ENCODE measurements at places on chromosomes 4 and X. TPM values are rescaled to one million over a fixed set of nuclear protein-coding genes. Genes with fewer than 3 reads are reported as not detected.

TCEAL6 gene
- total RNA-seq, result not detected

ZXDB gene
- total RNA-seq, result 6.8 TPM

GRCh38 chrX:78377186-78377585 lies 49.8 kb upstream of the CYSLTR1 start:
- no peak for DNase-seq

- DNase-seq, result no peak
These were observed 7.3 kb upstream of the SEL1L3 start for GRCh38 chr4:25870081-25870480.

PCDH19 gene
- total RNA-seq, result 33.3 TPM

TRPC5OS gene
- not detected for total RNA-seq

- DNase-seq, result no peak
These were observed 97.1 kb upstream of the SH3RF1 start for GRCh38 chr4:169367826-169368225.

CHST7 gene
- total RNA-seq, result 1.9 TPM

- peak; percentile 46 for DNase-seq
These were observed at the start of gene IL1RAPL2 for GRCh38 chrX:104565791-104566680. Gene IL1RAPL2 (plus strand): TSS chrX:104566199.

ARHGAP4 gene
- 10.2 TPM for total RNA-seq

DNA sequence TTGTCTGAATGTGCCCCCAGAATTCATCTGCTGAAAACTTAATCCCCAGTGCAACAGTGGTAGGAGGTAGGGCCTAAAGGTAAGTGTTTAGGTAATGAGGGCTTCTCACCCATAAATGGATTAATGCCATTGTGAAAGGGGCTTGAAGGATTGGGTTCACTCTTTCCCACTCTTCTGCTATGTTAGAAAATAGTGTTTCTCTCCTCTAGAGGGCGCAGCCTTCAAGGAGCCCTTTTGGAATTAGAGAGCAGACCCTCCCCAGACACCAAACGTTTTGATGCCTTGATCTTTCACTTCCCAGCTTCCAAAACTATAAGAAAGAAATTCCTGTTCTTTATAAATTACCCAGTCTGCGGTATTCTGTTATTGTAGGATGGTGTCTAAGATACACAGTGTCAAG lies 706.4 kb downstream of the SMARCA1 start:
- peak; percentile 13 for DNase-seq

PNCK gene
- 9.4 TPM for total RNA-seq

DNA sequence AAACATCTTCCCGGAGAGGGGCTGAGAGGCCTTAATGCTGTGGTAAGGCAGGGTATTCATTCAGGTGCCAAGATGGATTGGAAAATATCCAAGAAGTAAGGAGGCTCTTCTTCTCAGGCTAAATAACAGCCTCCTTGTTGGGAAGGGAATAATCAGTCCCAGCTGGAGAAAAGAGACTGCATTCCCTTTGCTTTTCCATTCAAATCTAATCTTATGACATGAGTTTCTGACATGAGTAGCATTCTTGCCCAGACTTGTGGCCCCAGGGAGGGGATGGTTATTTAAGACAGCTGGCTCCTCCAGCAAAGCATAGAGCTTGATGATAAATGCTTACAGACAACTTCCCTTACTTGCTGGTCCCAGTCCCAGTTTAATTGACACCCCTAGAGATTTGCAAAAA lies 98.3 kb downstream of the DCLK2 start:
- DNase-seq, result no peak

DNA sequence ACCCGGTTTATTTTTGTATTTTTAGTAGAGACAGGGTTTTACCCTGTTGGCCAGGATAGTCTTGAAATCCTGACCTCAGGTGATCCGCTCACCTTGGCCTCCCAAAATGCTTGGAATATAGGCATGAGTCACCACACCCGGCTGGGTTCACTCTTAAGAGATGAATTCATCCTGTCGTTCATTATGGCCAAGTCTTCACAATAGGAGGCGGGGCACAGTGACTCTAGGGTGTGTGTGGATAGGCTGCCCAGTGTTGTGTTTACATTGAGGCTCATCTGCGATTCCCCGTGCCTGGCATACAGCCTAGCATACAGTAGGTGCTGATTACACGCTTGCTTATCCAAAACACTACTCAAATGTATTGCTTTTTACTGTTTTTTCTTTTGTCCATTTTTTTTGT lies 41.3 kb upstream of the IGFBP7 start:
- no peak for DNase-seq

DNA sequence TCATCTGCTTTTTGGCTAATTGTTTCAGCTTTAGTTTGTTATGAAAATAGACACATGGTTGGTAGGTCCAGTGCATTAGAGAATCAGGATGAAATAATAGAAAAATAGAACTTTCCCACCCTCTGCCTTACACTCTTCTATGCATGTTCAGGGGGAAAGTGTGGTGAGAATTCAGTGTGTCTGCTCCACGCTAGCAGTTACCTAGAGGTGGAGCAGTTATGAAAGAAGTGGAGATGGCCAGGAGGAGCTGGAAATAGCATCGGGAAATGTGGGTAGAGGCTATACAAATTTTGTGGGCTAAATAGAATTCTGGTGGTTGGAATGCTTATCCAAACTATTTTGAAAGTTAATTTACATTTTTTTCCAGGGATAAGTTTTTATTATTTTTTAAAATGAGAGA lies 91.4 kb upstream of the MAD2L1 start:
- DNase-seq, result no peak

KIF4A gene
- total RNA-seq, result 58.5 TPM

- DNase-seq, result no peak
These were observed 307.6 kb upstream of the NOCT start for GRCh38 chr4:138707746-138708677.

DNA sequence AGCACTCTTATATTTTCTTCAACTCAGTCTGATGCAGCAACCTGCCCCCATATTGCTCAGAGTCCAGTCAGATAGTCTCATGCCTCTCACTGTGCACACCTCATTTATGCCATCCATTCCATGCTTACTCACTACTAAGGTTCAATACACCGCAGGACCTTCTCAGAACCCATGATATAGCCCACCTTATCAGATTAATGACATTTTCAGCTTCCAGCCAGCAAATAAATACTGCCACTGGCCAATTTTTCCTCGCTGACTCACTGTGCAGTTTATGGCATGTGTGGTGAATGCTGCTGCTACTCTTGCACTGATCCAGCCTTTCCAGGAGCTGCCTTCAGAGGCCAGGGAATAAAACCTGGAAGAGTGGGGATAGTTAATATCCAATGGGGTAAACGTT lies 380.6 kb upstream of the SPOCK3 start:
- no peak for DNase-seq

GRCh38 chr4:117425636-117426035 lies 340.3 kb upstream of the TRAM1L1 start:
- DNase-seq, result no peak

TMPRSS11A gene
- not detected for total RNA-seq

DNA sequence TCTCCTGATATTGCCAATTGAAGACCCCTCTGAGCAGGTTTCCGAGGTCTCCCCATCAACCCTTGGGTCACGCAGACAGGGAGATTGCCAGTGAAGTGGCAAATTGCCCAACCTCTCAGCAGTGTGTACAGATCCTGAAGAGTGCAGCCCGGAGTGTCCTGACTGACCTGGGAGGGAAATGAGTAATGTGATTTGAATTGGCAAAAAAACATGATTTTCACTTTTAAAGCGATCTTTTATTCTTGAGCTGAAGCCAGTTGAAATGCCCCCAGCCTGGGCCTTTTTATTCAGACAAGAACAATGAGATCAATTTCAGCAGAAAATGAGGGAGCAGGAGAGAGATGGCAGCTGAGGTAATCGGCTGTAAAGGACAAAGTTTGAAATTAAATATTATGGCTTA lies 401.8 kb downstream of the RAPGEF2 start:
- DNase-seq, result no peak

DNA sequence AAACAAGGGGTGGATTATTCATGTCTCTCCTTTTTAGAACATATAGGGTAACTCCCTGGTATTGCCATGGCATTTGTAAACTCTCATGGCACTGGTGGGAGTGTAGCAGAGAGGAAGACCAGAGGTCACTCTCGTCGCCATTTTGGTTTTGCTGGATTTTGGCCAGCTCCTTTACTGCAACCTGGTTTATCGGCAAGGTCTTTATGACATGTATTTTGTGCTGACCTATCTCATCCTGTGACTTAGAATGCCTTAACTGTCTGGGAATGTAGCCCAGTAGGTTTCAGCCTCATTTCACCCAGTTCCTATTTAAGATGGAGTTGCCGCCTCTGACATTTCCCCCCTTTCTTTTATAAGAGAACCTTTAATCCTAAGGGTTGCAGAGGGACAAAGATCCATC lies 45.8 kb downstream of the MGST2 start:
- DNase-seq, result no peak

PPP2R2C gene
- 0.35 TPM for total RNA-seq

DNA sequence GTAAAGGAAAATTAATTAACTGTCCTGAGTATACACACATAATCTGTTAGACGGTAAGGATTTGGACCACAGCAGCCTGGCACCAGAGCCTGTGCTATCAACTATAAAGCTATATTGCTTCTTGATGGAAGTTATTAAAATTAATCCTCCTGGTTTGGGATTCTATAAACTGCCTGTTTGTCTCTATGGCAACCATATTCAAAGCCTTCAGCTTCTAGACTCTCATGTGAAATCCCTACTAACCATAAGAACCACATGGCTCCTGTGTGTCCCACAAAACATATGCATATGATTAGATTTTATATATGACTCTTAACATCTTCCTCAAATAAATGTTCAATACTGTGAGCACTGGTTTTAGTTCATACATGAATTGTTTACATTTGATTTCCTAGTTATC lies 380.8 kb downstream of the ANKRD50 start:
- no peak for DNase-seq

GRCh38 chr4:38532908-38533499 lies 131.0 kb upstream of the KLF3 start:
- no peak for DNase-seq

HMX1 gene
- total RNA-seq, result 1.1 TPM

- no peak for DNase-seq
These were observed 72.6 kb upstream of the CD99 start for GRCh38 chrX:2618516-2618915.

DNA sequence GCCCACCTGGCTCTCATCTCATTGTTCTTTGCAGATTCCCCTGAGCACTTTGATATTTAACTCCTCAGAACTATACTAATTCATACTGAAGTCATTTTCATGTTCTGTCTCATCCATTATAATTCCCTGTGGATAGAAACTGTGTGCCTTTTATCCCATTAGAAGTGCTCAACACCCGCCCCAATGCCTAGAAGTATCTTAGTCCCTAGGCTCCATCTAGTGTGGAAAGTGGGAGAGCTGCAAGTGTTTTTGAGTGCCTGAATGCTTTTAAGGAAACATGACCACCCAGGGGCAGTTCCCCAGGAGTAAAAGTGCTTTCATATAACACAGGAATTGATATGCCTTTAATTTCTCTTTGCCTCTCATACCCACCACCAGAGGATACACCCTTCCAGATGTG lies 117.0 kb downstream of the CHRDL1 start:
- DNase-seq, result no peak

DNA sequence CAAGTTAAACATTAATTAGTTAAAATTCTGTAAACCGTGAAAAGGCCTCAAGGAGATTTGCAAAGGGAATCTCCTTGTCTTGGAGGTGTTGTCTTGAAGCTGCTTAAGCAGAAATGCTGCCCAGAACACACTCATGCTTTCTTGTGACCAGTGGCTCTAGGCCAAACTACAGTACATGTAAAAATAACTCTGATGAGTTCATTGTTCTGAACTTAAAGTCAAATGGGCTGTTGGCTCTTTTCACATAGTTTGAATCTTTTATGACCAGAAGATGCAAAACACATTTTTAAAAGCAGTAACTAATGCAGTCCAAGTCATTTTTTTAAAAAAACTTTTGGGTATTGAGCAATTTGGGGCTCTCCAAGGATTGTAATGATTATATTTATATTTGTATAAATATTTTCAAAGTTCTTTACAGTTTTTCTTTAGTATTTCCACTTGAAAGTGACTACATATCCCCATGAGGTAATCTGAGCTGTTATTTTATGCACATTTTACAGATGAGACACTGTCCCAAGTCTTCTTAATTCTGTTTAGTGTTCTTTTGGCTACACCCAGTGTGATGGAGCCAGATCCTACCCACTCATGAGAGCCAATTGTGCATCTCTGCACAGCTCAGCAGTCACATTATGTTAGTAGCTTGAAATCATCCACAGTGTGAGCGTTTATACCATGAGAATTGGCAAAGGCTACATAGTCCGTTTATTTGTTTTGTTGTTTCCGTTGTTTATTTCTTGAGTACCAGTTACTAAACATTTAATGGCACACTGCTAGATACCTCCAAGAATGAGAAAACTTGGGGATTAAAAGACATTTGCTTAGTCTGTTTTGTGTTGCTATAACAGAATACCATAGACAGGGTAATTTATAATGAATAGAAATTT lies 112.8 kb upstream of the ATXN3L start:
- no peak for DNase-seq

HERC6 gene
- total RNA-seq, result 0.59 TPM

DNA sequence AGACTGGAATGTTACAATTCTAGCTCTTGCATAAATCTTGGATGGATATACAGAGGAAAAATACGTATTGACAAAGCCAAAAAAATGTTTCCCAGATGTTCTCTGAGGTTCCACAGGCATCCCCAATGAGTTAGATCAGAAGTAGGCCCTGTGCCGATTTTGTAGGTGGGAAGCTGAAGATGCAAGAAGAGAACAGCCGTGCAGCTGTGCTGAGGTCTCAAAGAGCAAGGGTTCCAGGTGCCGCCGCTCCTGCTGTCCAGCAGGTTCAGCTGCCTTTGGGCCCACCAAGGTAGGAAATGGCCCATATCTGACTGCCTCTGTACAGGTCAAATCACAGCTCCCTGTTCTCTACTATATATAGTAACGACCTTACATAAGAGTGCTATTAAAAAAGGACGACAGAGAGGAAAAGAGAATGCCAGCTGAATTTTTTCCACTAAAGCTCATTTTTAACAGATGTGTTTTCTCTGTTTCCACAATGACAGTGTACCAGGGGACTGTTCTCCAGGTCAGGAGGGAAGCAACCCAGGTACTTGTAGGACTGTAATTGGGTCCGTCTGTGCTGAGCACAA lies 155.6 kb downstream of the CBR4 start:
- DNase-seq, result no peak

PRRG3 gene
- 2.9 TPM for total RNA-seq

- DNase-seq, result no peak
These were observed 192.0 kb upstream of the LNX1 start for GRCh38 chr4:53783208-53783859.

- DNase-seq, result no peak
These were observed 29.9 kb downstream of the ELF2 start for GRCh38 chr4:139146926-139147629.

STARD8 gene
- total RNA-seq, result 1.8 TPM

DNA sequence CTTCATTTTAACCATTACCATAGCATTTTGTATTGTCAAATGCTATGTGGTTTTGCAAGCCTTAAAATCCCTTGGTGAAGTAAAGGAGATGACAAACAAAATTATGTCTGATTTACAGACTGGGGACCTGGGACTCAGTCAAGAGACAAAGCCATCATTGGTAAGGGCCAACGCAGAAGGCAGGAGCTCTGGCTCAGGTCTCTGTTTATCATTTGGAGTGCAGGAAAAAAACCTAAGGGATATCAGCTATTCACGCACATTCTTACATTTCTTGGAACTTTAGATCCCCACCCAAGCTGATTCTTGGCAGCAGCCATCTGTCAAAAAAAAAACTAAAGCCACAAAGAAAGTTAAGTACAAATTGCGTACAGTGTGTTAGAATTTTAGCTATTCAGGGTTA lies 731.9 kb downstream of the STPG2 start:
- no peak for DNase-seq
